ENCODE measurements at places on chromosomes 11 and 22. TPM values are rescaled to one million over a fixed set of nuclear protein-coding genes. Genes with fewer than 3 reads are reported as not detected.

ASCL2 gene
- total RNA-seq, result not detected

CRYBB2 gene
- 0.39 TPM for total RNA-seq

CAPN1 gene
- 256 TPM for total RNA-seq

LRRC56 gene
- 9.8 TPM for total RNA-seq

TRIM51 gene
- not detected for total RNA-seq

CHST1 gene
- not detected for total RNA-seq

DCHS1 gene
- total RNA-seq, result 2.2 TPM

SCGB1D1 gene
- total RNA-seq, result not detected

DNA sequence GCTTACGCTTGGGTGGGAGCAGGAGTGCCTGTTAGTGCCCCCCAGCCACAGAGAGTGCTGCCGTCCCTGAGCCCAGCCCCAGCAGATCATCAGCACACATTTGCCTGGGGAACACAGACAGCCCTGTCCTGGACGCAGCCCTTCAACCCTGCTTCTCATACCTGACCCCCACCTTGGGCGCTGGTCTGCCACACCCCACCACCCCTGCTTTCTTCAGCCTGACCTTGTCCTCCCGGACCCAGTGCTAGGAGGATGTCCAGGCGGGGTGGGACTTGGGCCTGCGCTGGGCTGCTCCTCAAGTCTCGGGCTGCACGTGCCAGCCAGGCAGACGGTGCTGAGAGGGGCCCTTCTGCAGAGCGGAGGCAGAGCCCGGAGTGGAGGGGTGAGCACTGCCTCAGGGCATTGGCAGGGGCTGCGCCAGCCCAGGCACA, 119.2 kb downstream of the KCNQ1OT1 start:
- DNase-seq, result no peak

- DNase-seq, result no peak
Observed at GRCh38 chr22:49660794-49661781, 166.6 kb downstream of the BRD1 start.

GRCh38 chr11:69924308-69925161, 105.3 kb upstream of the FGF3 start:
- no peak for DNase-seq

GRCh38 chr11:10390375-10390774, 64.7 kb upstream of the AMPD3 start:
- DNase-seq, result no peak

- DNase-seq, result no peak
Observed at GRCh38 chr11:65927904-65928397, 8.7 kb downstream of the DRAP1 start.

- no peak for DNase-seq
Observed at GRCh38 chr11:134275534-134276395, at the start of gene GLB1L3. GLB1L3 (plus strand) TSS chr11:134276379; CDS start chr11:134276741, 362 bp downstream.

- DNase-seq, result no peak
Observed at GRCh38 chr11:111189466-111189865, 56.1 kb upstream of the POU2AF2 start.

DNA sequence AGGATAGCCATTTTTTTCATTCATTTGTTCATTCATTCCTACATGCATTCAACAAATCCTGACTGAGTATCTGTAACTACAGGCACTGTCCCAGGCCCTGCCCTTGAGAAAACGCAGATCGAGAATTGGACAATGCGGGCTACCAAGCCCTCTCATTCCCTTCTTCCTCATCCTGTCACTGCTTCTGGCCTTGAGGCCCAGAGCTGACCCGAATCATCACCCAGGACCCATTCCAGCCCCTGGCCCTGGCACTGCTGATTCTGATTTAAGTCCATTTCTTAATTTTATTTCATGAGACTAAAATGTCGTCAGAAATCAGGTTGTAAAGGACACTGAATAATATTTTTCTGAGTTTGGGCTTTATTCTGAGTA, 24.3 kb downstream of the COMMD9 start:
- DNase-seq, result no peak

DNA sequence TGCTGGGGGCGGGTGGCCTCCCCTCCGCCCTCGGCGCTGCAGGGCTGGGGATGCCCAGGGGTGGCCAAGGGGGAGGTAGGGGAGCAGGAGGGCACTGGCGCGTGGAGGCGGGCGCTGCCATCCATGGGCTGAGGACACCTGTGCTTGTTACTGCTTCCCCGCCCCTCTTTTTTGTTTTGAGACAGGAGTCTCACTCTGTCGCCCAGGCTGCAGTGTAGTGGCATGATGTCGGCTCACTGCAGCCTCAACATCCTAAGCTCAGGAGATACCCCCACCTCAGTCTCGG, 683 bp upstream of the FADS3 start:
- DNase-seq, result no peak

DNA sequence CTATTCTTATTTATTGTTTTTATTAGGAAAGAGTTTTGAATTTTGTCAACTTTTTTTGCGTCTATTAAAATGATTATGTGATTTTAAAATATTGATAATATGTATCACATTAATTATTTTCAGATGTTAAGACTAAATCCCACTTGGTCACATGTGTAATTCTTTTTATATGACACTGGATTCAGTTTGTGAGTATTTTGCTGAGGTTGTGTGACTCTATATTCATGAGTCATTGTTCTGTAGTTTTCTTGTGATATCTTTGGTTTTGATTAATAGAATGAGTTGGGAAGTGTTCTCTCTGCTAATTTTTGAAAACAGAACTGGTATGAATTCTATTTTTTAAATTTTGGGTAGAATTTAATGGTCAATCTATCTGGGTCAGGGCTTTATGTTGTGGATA, 317.9 kb downstream of the ETS1 start:
- no peak for DNase-seq

GRCh38 chr11:43942662-43943371, 380 bp downstream of the C11orf96 start:
- DNase-seq, result no peak

GRCh38 chr11:34929794-34930763, 13.7 kb downstream of the PDHX start:
- no peak for DNase-seq

DNA sequence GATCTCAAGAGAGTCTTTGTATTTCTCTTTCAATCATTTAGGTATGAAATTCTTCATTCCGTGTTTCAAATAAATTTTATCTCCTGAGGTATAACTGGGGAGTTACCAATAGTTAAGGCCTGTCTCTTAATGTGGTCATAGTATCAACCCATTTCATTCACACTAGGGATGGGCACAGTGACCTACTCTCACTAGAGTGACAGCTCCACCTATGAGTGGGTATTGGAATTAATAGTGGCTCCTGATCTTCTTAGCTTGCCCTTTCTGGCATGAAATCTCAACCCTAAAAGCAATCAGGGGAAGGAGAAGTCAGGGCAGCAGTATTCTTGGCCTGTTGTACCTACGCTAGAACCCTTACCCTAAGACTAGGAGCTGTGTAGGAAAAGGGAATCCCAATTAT, 507.7 kb downstream of the FAM181B start:
- no peak for DNase-seq

- DNase-seq, result no peak
Observed at GRCh38 chr11:34825315-34825669, 90.9 kb downstream of the APIP start.
